ENCODE measurements at places on chromosomes 3 and 15.

DNA sequence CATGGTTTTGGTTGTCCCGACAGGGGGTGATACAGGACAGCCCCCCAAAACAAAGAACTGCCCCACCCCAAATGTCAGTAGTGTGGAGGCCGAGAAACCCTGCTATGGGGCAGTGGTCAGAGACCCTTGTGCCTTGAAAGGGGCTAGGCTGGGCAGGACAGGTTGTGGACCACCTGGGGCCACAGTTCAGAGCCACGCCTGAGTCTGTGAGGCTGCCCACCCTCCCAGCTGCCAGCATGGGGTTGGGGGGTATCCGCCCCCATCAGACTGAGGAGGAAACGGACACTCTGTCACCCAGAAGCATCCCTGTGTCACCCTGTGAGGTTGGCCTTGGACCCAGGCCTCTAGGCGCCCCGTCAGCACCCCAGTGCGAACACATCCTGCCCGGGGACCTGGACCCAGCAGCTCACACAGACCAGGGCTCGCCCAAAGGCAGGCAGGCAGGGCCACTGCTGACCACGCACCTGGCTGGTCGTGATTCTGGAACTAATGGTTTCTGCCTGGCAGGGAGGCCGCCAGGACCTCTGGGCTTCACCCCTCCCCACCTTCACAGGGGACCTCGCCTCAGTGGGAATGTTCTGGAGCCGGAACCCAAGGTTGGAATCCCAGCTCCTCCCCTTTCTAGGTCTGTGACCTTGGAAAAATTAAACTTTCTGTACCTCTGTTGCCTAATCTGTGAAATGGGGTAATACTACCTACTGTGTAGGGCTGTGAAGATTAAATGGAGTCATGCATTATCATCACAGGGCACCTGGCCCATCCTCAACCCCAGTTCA, 1.4 kb downstream of the SLC41A3 start:
- DNase-seq, result no peak

DNA sequence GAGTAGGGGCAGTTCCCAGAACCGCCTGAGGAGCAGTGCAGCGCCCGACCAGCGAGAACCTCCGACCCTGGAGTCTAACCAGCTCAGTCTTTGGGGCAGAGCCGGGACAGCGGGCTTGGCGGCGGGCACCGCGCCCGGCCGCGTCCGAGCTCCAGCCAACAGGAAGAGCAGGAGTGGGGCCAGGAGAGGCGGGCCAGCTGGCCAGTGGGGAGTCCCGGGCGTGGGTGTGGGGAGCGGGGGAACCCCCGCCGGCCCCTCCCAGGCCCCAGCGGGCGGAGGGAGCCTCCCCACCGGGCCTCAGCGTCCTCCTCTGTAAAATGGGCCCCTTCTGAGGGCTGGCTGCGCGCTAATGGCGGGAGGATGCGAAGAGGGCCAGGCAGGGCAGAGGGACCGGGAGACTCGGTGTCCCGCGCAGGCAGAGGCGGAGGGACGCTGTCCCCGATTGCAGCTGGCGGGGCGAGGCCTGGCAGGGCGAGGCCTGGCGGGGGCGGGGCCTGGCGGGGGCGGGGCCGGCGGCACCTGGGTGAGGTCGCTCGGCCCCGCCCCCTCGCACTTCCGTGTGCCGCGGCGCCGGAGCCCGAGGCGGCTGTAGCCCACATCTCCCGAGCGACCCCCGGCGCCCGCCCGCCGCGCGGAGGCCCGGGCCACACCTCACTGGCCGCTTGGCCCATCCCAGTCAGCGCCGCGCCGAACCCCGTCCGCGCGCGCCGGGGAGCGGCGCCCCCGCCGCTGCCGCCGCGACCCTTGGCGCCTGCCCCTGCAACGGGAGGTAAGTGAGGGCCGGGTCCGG, at the start of gene PRKCD:
TSS of gene PRKCD (plus strand) at position 550 of the 790 bp plus-strand sequence. CDS start 17,214 bp downstream, outside the sequence.
- peak; percentile 73 for DNase-seq

DNA sequence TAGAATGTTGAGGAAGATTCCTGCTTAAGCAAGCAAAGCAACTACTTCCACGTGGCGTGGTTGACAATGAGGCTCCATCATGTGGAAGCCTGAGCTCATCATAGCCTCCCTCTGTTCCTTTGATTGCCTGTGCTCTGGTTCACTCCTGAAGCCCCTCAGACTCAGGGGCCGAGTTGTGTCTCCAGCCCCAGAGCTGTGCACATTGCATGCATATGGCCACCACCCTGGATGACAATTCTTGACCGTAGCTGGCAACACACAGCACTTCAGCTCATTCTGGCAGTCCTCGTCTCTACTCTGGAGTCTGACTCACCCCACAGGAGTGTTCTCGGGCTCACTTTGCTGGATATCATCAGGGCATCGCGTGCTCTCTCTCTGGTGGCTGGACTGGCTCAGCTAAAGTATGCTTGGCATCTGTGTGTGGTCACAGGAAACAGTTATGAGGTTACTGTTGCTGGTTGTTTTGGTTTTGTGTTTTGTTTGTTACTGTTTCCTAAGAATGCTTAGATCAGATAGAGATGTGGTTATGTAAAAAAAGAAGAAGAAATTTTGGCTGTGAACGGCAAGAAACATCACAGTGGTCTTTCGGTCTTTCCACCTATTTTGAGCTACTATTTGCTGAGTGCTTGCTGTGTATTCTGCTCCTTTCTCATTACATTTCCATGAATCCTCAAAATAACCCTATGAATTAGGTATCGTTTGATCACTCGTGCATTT, 41.6 kb upstream of the MRPS22 start:
- no peak for DNase-seq

GRCh38 chr15:35330048-35330695, 215.8 kb downstream of the DPH6 start:
- DNase-seq, result no peak

DNA sequence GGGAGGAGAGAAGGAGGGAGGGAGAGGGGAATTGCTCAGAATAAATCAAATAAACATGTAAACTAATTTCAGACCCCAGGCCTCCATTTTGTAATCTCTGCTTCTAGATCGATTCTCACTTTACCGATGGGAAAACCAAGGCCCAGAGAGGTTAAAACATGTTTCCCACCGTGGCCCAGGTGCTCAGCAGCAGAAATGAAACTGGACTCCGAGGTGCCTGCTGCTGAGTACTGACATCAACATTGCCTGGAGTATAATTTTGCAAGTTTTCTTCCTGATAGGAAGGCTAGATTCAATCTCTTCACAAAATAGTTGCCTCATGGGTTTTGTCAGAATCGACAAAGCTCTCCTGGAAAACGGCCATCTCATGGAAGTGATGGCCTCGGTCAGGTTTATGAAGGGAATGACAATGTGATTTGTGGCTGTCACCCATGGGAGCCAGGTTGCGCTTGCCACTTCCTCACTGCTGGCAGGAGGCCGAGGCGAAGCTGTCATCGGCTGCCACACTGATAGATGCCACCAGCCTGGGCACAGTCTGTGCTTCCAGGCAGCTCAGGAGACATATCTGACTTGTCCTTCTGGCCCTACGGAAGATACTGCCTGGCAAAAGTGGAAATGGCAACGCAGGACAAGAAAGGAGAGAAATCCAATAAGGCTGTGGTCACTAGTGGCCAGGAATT, 133.1 kb upstream of the LRRN1 start:
- DNase-seq, result no peak

DNA sequence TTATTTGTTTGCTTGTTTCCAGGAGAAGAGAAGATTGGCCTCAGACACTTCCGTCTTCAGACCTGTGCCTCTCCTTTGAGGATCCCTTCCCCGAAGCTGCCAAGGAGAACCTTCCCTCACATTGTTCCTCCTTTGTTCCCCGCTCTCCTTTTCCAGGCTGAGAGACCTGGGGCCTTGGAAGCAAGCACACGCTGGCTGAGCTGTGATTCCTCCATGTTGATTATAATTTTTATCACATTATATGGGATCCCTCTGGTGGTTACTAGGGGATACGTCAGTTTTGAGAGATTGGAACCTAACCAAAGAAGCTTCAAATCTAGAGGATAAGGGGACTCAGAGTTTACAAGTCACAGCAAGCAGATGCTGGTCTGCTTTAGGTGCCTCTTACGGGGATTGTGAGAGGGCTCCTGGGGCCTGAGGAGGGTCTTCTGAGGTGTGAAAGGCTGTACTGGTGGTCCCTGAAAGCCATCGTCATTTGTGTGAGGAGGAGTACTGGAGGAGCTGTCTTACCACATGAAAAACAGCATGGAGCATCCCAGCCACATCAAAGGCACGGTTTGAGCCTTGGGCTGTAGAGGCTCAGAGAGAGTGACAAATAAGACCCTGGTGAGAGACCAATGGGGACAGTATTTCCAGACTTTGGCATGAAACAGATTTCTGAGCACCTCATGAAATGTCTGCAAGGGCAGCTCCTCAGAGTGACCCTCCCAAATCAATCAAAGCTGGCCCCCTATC, 760.1 kb upstream of the CFAP20DC start:
- DNase-seq, result no peak

Data from effector CD4-positive, alpha-beta T cell (primary cell).